ENCODE measurements at places on chromosomes 5 and 9. TPM values are rescaled to one million over a fixed set of nuclear protein-coding genes. Genes with fewer than 3 reads are reported as not detected.

PCDHB8 gene
- total RNA-seq: 5.3 TPM

SLC46A2 gene
- not detected for total RNA-seq

DIRAS2 gene
- 0.27 TPM for total RNA-seq

CACNA1B gene
- 3.5 TPM for total RNA-seq

BTNL3 gene
- total RNA-seq: not detected

AGXT2 gene
- not detected for total RNA-seq

RIC1 gene
- total RNA-seq: 53.8 TPM

NSG2 gene
- 0.38 TPM for total RNA-seq

PCDHB6 gene
- 0.70 TPM for total RNA-seq

SPATA31E1 gene
- not detected for total RNA-seq

AK6 gene
- total RNA-seq: 52.3 TPM

CLK4 gene
- total RNA-seq: 15.4 TPM

RNF183 gene
- not detected for total RNA-seq

FYB1 gene
- total RNA-seq: 0.11 TPM

CDC20B gene
- total RNA-seq: 0.11 TPM

SLC6A19 gene
- total RNA-seq: not detected

PCDHGA4 gene
- 0.50 TPM for total RNA-seq

PFN3 gene
- not detected for total RNA-seq

SLC6A18 gene
- total RNA-seq: not detected

MTX3 gene
- 14.0 TPM for total RNA-seq

OMD gene
- total RNA-seq: not detected

IGIP gene
- 2.4 TPM for total RNA-seq

SLC45A2 gene
- total RNA-seq: 0.82 TPM

GPRIN1 gene
- total RNA-seq: 8.2 TPM

TRAPPC13 gene
- 16.3 TPM for total RNA-seq

MYO10 gene
- total RNA-seq: 65.7 TPM

CHSY3 gene
- 11.9 TPM for total RNA-seq
